ENCODE measurements at places on chromosomes 3 and 15.

GRCh38 chr15:84603630-84604379, 3.0 kb downstream of the ZSCAN2 start:
- no peak for DNase-seq
- H3K4me1 ChIP-seq, result peaks cover 46% of the 10 kb centered on the region
- peaks cover 25% of the 10 kb centered on the region for H3K36me3 ChIP-seq
- H3K4me3 ChIP-seq, result peak overlapping the region; percentile 68
- H3K27me3 ChIP-seq, result no peaks in the 10 kb centered on the region
- peak overlapping the region; percentile 8 for H3K27ac ChIP-seq

DNA sequence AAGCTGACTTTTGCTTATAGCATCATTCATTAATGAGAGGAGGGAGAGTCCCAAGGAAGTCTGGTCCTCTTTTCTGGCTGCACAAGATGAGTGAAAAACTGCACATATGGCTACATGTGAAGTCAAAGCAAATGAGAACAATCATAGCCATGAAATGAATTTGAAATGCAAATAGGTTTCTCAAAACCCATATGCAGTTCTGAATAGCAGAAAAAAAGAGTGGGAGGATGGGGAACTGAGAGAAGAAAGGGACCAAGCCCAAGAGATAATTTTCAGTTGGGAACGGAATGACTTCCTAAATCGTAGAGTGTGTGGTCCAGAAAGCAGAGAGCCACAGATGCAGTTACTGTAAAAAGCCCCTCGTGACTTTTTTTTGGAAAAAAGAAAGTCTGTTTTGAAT, 66.3 kb downstream of the GTPBP8 start:
- no peak overlapping the region for H3K27ac ChIP-seq
- no peak overlapping the region for H3K4me3 ChIP-seq
- H3K4me1 ChIP-seq, result no peaks in the 10 kb centered on the region

GRCh38 chr3:13137941-13138832, 65.0 kb upstream of the IQSEC1 start:
- peaks cover 7% of the 10 kb centered on the region for H3K27me3 ChIP-seq
- no peak overlapping the region for H3K4me3 ChIP-seq
- H3K36me3 ChIP-seq, result no peaks in the 10 kb centered on the region
- no peaks in the 10 kb centered on the region for H3K4me1 ChIP-seq
- DNase-seq, result no peak
- H3K27ac ChIP-seq, result no peak overlapping the region

- no peak overlapping the region for H3K27ac ChIP-seq
- H3K36me3 ChIP-seq, result peaks cover 19% of the 10 kb centered on the region
- H3K4me3 ChIP-seq, result no peak overlapping the region
- H3K4me1 ChIP-seq, result peaks cover 5% of the 10 kb centered on the region
- DNase-seq, result no peak
These were observed 58.2 kb downstream of the ZNF148 start for GRCh38 chr3:125316949-125317348.

DNA sequence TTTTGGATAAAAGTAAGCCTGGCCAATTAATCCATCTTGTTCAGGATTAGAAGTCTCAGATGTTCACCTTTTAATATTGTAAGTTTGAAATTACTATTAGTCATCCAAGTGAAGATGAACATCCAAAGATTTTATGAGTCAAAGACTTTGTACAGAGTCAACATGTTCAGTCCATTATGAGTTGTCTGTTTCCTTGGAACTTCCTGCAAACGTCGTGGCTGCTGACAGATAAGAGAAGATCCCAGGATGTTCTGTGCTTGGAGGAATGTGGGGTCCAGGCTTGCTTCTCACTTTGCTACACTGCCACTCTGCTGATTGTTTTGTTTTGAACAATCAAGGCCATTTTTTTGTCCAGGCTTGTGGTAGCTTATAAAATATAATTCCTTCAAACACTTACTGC, 74.3 kb upstream of the SLCO2A1 start:
- no peak for DNase-seq
- H3K27ac ChIP-seq, result no peak overlapping the region
- H3K27me3 ChIP-seq, result no peaks in the 10 kb centered on the region
- H3K4me3 ChIP-seq, result no peak overlapping the region

- H3K4me3 ChIP-seq, result no peak overlapping the region
- H3K27ac ChIP-seq, result peak overlapping the region; percentile 76
- no peaks in the 10 kb centered on the region for H3K27me3 ChIP-seq
- no peak for DNase-seq
- peaks cover 2% of the 10 kb centered on the region for H3K4me1 ChIP-seq
- no peaks in the 10 kb centered on the region for H3K36me3 ChIP-seq
These were observed 325.2 kb downstream of the ZBBX start for GRCh38 chr3:167054926-167055325.

GRCh38 chr15:89628301-89628700, 27.0 kb downstream of the KIF7 start:
- no peaks in the 10 kb centered on the region for H3K4me1 ChIP-seq
- DNase-seq, result no peak
- H3K27me3 ChIP-seq, result no peaks in the 10 kb centered on the region
- peaks cover 34% of the 10 kb centered on the region for H3K36me3 ChIP-seq
- no peak overlapping the region for H3K4me3 ChIP-seq

DNA sequence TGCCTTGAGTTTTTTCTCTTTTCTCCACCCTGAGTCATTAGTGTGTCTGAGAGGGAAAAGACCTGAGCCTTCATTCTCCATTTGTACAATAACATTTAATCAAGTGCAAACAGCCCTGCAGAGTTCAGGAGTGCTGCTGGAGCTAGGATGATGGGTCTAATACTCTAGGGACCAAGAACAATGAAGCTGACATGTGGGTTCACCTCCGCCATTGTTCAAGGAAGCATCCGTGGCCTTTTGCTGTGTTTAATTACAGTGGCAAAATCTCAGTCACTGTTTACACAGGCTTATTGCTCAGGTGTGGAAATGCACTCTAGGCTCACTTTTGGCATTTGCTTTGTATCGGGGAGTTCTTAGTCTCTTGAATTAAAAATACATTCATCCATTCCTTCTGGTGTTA, 259.6 kb downstream of the LRTM1 start:
- H3K27ac ChIP-seq, result no peak overlapping the region
- peaks cover 8% of the 10 kb centered on the region for H3K27me3 ChIP-seq
- no peak for DNase-seq
- no peak overlapping the region for H3K4me3 ChIP-seq

Data from progenitor cell of endocrine pancreas (in vitro differentiated cells).